ENCODE measurements at places on chromosomes 3 and 15. TPM values are rescaled to one million over a fixed set of nuclear protein-coding genes. Genes with fewer than 3 reads are reported as not detected.

The LZTFL1 gene
- 26.6 TPM for total RNA-seq

The CHDH gene
- total RNA-seq = 8.0 TPM

The KCNAB1 gene
- total RNA-seq = 6.1 TPM

The SIDT1 gene
- total RNA-seq = 0.83 TPM
